ENCODE measurements at places on chromosomes 1 and 21. TPM values are rescaled to one million over a fixed set of nuclear protein-coding genes. Genes with fewer than 3 reads are reported as not detected.

- no peak overlapping the region for H3K4me3 ChIP-seq
- H3K27ac ChIP-seq: no peak overlapping the region
- peaks cover 9% of the 10 kb centered on the region for H3K27me3 ChIP-seq
- H3K4me1 ChIP-seq: no peaks in the 10 kb centered on the region
- DNase-seq: no peak
- H3K36me3 ChIP-seq: no peaks in the 10 kb centered on the region
These were observed 1.0 kb downstream of the APOBEC4 start for GRCh38 chr1:183652107-183652506.

- peak; percentile 71 for DNase-seq
- peaks cover 20% of the 10 kb centered on the region for H3K36me3 ChIP-seq
- peaks cover 43% of the 10 kb centered on the region for H3K4me1 ChIP-seq
- peak overlapping the region; percentile 84 for H3K4me3 ChIP-seq
- H3K27ac ChIP-seq: peak overlapping the region; percentile 88
These were observed 11.1 kb downstream of the ECE1 start for GRCh38 chr1:21278860-21279845.

- peaks cover 95% of the 10 kb centered on the region for H3K4me1 ChIP-seq
- H3K27ac ChIP-seq: peak overlapping the region; percentile 98
- no peak for DNase-seq
- H3K36me3 ChIP-seq: no peaks in the 10 kb centered on the region
These were observed 63.2 kb upstream of the EFHD2 start for GRCh38 chr1:15346346-15347030.

- no peaks in the 10 kb centered on the region for H3K36me3 ChIP-seq
- H3K27me3 ChIP-seq: no peaks in the 10 kb centered on the region
- no peak overlapping the region for H3K4me3 ChIP-seq
- no peak for DNase-seq
- H3K27ac ChIP-seq: no peak overlapping the region
These were observed 58.5 kb downstream of the TYW3 start for GRCh38 chr1:74791491-74791890.

DNA sequence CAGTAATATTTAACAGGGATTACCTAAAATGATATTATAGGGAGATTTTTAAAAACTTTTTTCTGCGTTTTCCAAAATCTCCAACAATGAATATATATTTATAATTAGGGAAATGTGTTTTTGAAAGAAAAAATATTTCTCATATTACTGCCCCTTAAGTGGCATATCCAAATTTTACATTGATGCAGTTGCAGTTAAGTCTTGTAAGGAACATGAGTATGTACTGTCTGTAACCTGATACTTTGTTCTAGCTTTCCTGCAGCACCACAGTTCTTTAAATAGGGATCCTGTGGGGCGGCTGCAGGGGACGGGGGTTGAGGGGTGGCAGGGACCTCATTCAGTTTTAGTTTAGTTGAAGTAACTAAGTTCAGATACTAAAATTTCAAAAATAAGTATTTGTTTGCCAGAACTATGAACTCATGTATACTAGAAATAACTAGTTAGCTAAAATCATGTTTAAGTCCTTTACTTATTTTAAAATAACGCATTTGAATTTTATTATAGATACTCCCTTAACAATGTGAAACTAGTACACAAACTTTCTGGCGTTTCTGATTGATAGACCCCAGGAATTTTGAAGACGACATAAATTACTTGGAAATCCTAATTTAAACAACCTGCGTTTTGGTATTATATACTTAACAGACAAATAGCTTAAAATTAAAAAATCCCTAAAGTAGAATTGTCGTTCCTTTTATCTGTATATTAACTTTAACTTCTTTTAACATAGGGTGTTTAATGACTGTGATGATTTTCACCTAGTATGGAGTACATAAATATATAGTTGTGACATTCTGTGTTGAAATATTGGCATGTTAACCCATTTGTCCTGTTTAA is 639 bp upstream of the DNAJB4 start:
- H3K27ac ChIP-seq: peak overlapping the region; percentile 95
- peak overlapping the region; percentile 94 for H3K4me3 ChIP-seq
- no peak for DNase-seq
- H3K36me3 ChIP-seq: no peaks in the 10 kb centered on the region
- H3K4me1 ChIP-seq: peaks cover 29% of the 10 kb centered on the region
- peaks cover 6% of the 10 kb centered on the region for H3K27me3 ChIP-seq

DNA sequence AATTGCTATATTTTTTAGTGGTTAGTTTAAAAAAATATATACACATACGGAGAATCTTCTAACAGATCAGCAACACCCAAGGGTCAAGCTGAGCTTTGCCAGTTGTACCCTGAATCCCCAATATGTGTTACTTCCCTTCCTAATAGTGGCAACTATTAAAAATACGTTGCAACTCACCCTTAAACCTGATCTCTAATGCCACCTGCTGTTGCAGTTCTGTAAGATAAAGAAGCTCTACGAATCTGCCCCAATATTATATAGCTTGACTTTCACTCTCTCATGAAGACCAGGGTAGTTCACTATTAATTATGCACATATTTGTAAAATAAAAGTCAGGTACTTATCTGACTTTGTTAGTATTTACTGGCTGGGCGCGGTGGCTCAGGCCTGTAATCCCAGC is 58.4 kb downstream of the ASH1L start:
- no peak for DNase-seq
- no peak overlapping the region for H3K4me3 ChIP-seq
- no peaks in the 10 kb centered on the region for H3K27me3 ChIP-seq
- no peak overlapping the region for H3K27ac ChIP-seq
- peaks cover 60% of the 10 kb centered on the region for H3K4me1 ChIP-seq
- H3K36me3 ChIP-seq: no peaks in the 10 kb centered on the region

DNA sequence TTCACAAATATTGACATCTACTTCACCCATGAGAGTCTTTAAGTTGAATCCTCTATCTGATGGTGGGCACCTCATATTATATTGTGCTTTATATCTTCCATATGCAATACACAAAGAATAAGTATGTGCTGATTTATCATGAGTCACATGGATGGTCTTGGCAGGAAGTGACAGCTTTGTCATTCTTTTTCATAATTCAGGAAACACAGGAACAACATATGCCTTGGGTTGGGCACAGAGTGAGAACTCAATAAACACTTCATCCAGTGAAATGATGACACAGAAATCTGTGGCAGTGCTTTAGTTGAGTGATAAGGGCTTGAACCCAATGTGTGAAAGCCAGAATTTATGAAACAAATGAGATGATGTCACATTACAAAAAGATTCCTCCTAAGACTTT is 41.2 kb downstream of the GADD45A start:
- no peak overlapping the region for H3K4me3 ChIP-seq
- DNase-seq: no peak
- H3K27ac ChIP-seq: no peak overlapping the region
- no peaks in the 10 kb centered on the region for H3K27me3 ChIP-seq
- no peaks in the 10 kb centered on the region for H3K36me3 ChIP-seq

- H3K27me3 ChIP-seq: peaks cover 6% of the 10 kb centered on the region
- DNase-seq: no peak
- H3K4me3 ChIP-seq: peak overlapping the region; percentile 93
These were observed 22.8 kb upstream of the CFAP126 start for GRCh38 chr1:161390559-161390858.

Gene SPRR2G
- not detected for polyA plus RNA-seq

Gene TEX38
- not detected for polyA plus RNA-seq

Gene TFAP2E
- polyA plus RNA-seq: not detected

Gene SPRR1B
- polyA plus RNA-seq: not detected

Gene YOD1
- polyA plus RNA-seq: 1.5 TPM

Gene C4BPA
- polyA plus RNA-seq: not detected

All from immature natural killer cell (primary cell).